ENCODE measurements at places on chromosomes 7 and 10.
A peak's percentile ranks its signal among the peaks of the same experiment; 100 is the strongest.

- DNase-seq = no peak
Measured at GRCh38 chr10:85645926-85646711, 720.5 kb downstream of the GRID1 start.

- no peak for DNase-seq
Measured at GRCh38 chr10:21985541-21985940, 18.0 kb downstream of the DNAJC1 start.

DNA sequence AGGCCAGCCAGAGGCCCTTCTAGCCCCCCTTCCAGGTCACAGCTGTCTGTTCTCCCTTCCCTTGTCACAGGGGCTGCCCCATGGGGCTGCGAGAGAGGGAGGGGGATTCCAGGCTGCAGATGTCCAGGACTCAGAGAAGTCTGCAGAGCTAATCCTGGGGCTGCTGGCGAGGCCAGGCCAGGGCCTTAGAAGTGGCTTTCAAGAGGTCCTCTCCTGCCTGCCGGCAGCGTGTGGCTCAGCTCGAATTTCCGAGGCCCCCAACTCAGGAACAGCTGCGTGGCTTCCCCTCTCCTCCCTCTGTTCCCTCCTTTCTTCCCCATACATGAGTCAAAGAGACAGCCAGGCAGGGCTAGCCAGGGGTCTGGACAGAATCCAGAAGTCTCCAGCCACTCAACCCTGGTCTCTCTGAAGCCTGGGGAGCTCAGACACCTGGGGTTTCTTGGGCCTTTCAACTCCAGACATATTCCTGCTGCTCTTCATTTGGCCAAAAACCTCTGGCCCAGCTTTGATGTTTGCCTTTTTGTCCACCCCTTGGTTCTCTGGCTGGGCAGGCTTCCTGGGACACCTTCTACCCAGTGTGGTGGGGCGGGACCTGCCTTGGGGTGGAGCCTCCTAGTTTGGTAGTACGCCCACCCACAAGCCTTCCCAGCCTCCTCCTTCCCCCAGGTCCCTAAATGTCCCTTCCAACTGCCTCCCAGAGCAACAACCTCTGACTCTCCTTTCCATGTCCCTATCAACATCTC, 21.8 kb upstream of the EIF5AL1 start:
- DNase-seq = no peak

GRCh38 chr10:125002423-125003145, 60.7 kb downstream of the ZRANB1 start:
- no peak for DNase-seq

DNA sequence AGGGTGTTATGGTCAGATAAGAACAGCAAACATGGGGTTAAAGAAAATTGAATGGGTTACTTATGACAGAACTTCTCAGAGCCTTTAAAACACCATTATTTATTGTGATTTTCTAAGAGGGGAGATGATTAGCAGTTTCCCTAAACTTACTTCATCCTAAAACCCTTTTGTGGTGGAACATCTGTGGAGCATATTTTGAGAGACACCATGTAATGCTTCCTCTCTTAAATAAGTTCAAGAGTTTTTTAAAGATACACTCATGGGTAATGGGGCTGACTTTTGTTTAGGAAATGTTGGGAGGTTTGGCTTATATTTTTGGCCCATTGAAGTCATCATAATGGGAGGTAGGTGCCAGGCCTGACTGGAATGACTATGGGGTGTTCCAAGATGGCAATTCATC, 8.4 kb upstream of the PDCD4 start:
- no peak for DNase-seq

GRCh38 chr7:23653942-23654341, 26.1 kb upstream of the FAM221A start:
- no peak for DNase-seq

- peak; percentile 91 for DNase-seq
Measured at GRCh38 chr10:102449321-102450123, 1.8 kb downstream of the C10orf95 start.

DNA sequence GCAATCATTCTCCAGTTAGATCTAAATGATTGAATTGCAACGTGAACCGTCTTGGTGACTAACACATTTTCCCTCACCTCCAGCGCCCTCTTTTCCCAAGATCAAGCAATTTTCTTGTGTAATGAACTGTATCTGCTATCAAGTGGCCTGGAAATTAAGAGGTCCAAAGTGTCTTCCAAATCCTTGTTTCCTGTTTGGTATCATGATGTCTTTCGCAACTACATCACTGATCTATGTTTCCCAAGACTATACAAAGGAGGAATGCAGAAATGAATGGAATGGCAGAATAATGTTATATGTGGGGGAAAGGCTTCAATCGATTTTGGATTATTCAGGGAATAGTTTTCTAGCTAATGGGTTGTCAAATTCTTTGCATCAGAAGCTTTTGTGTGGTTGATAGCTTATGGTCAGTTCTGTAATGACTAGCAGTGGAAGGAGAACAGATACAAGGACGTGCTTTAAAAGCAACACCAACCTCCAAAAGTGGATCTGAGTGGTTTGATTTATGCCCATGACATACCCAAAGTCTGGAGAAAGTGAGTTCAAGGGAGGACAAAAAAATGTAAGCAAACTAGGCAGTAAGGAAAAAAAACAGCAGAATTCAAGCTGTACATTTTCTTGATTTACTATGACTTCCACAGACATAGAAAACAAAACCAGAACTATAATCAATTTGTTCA, 14.6 kb upstream of the ZEB1 start:
- no peak for DNase-seq

DNA sequence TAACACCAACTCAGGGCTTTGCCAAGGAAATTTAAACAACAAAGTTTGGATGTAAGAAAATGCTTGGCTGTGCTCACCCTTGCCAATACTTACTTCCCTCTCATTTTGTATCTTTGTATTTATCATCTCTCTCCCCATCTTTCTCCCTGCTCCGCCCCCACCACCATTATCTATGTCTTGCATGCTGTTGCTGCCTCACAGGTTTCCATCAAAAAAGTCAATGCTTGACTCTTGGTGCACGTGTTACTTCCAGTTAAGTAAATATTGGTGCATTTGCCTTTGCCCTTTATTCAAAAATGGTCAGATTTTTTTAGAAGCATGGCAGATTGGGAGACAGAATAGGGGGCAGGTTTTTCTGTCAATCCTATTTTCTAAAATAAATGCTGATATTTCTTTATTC, 626.0 kb downstream of the ACTR3B start:
- no peak for DNase-seq

- DNase-seq = no peak
Measured at GRCh38 chr10:128686630-128687278, 560.5 kb upstream of the MKI67 start.

GRCh38 chr7:108132551-108133265, 2.5 kb upstream of the LAMB4 start:
- DNase-seq = no peak

DNA sequence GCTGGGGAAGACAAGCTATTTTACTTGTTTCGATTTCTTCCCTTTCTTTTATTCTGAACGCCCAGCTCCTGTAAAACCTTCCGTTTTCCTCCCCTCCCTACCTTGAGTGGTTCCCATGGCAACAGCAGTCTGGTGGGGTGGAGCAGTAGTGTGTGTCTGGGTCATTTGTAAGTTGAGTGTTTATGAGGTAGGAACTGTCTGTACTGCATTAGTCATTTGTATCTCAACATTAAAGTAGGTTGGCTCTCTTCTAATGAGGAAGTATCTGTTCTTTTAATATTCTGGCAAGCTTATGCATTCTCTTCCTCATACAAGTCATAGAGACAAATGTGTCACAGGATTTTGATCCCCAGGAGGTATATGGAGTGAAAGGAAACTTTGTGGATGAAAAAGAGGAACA, 85.3 kb upstream of the CCDC6 start:
- DNase-seq = no peak

GRCh38 chr7:42747044-42747443, 164.8 kb downstream of the C7orf25 start:
- no peak for DNase-seq

- DNase-seq = no peak
Measured at GRCh38 chr7:15461576-15461975, 100.2 kb downstream of the AGMO start.

DNA sequence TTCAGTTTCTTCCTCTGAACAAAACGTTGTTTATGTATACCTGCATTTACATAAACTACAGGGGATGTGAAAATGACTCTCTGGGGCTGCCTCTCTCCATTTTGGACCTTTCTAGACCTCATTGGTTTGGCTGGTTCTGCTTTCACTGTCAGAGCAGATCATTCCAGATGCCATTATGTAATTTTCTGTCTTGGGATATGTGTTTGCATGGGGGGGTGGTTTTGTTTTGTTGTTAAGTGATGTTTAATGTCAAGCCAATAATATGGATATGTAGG, 172.4 kb downstream of the LRRC4 start:
- no peak for DNase-seq

DNA sequence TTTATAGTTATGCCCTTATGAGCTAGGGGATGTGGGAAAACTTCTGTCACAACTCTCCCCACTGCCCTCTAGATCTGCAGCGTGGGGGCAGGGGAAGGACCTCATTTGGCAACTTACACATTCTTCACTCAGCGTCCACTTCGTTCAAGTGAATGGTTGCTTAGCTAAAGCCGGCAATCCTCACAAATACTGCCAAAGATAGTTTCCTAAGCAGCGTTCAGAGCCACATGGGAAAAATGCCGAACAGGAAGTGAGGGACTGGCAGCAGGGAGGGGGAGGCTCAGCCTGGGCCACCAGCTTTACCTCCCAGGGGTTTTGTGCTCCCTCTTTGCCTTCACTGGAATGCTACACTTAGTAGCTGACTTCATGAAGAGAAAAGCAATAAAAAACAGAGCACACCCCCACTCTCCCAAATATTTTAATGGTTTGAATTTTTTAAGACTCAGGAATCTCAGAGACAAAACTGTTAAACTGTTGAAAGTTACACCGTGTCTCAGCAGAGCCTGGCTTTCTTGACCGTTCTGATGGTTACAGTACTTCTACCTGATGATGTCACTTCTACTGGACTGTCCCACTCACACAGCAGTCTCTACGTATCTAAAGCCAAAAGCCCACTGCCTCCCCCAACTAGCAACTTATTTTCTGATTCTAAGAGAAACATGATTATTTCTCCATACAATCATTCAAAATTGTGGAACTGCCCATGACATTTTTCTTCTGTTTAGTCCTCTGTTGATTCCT, 10.4 kb downstream of the GRM3 start:
- DNase-seq = no peak

DNA sequence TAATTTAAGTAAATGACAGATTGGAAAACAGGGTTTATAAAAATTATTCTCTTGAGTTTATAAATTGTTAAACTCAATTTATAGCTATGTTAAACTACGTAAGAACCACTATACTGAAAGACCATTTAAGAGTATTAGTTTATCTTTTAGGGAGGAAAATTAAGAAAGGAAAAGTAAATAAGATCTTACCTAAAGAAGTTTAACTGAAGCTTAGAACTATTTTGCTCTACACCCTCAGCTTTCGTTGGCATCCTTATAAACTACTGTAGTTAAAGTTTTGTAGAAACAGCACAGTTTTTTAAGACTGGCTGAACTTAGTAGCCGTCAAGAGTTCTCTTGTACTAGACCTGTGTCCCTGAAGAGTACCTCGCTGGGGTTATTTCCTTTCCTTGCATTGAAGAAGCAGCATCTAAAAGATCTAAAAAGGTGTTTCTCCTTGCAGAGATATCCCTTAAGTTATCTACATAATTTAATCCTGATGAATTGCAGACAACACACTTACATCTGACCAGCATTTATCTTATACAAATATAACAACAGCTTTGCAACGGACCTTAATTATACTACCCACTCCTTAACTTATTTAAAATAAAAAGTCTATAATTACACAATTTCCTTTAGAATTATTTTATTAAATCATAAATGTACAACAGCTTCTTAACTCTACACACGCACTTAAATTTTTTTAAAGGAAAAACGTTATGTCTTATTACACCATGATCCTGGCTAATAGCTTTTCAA, 9.1 kb downstream of the HNRNPA2B1 start:
- no peak for DNase-seq

GRCh38 chr10:113854761-113855588, 514 bp downstream of the NHLRC2 start:
- peak; percentile 49 for DNase-seq

- no peak for DNase-seq
Measured at GRCh38 chr7:11935905-11936304, 103.9 kb upstream of the THSD7A start.

DNA sequence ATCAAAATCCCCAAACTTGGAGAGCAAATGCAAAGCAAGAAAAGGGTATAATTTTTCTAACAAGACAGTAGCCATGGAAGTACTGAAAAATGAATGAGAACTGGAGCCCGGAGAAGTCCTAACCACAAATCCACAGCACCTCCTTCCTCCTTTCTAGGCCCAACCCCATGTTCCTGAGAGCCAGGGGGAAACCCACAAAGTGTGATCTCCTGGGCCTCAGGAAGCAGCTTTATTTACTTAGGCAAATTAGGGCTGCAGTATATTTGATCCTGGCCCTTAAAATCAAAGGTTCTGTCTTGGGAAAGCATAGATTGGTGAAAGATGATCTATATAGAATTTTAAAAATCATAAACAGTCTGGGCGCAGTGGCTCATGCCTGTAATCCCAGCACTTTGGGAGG, 103.0 kb downstream of the DOCK4 start:
- no peak for DNase-seq

DNA sequence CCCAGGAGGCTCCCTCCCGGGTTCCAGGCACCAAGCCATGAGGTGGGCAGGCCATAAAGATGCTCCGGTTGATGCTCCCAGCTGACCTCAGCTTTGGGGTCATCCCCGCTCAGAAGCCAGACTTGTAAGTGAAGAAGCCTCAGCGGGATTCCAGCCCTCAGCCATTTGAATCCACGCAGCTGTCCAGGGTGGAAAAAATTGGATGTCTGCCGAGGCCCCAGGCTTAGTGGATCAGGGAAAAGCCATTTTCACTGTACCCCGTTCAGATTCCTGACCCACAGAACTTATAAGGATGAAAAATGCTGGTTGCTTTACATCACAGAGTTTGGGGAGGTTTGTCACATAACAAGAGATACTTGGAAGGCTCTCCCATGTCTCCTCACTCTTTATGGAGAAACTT, 49.2 kb upstream of the CPN1 start:
- no peak for DNase-seq

GRCh38 chr10:120221873-120222485, 235.0 kb upstream of the PLPP4 start:
- no peak for DNase-seq

DNA sequence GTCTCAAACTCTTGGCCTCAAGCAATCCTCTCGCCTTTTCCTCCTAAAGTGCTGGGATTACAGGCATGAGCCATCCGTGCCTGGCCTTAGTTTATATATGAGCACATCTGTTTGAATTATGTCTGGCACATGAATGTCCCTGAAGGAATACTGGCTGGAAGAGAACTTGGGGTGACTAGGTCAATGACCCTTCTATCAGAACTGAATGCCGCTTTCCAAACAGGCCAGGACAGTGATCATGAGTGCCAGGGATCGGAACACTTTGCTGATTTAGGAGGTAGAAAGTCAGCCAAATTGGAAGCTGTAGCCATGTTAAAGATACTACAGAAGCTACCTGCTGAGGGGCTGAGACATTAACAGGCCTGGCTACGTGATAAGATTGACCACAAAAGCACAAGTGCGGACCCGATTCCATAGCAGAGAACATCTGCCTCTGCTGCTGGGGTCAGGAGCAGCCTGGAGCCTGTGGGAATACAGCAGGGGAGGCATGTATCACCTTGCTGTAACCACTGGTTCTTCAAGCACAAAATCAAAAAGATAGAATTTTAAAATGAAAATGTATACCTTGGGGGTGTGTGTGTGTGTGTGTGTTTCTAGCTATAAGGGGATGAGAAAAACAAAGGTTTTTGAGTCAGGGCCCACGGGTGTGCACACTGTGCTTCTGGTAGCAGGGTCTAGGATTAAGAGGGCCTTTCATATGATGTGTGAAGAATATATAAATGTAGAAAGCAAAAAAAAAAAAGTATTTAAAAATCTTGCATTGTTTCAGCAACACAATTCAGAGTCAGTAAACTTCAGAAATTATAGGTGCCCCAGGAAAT, 293.7 kb downstream of the BBS9 start:
- no peak for DNase-seq

GRCh38 chr7:36283711-36284130, 105.9 kb upstream of the ANLN start:
- DNase-seq = no peak
